ENCODE measurements at places on chromosomes 2 and 18.
A peak's percentile ranks its signal among the peaks of the same experiment; 100 is the strongest.

DNA sequence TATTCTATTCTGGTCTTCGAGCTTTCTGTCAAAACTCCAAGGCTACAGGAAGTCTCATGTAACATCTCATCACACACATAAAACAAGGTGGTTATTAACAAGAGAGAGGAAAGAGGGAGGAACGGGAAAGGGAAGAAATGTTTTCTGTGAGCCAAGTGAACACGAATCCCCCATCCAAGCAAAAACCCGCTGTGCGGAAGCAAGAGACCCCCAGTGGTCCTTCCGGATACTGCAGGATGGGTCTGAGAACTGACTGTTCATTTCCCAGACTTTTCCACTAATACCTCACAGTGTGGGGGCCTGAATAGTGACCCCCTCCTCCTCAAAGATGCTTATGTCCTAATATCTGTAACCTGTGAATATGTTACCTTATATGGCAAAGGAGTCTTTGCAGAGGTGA lies 19.0 kb upstream of the DIPK1C start:
- DNase-seq: no peak

- DNase-seq: no peak
Measured at GRCh38 chr2:234376229-234376628, 120.7 kb downstream of the ARL4C start.

GRCh38 chr2:26558271-26559043 lies 80.5 kb upstream of the OTOF start:
- no peak for DNase-seq

GRCh38 chr2:140947236-140947635 lies 1183.6 kb downstream of the LRP1B start:
- no peak for DNase-seq

DNA sequence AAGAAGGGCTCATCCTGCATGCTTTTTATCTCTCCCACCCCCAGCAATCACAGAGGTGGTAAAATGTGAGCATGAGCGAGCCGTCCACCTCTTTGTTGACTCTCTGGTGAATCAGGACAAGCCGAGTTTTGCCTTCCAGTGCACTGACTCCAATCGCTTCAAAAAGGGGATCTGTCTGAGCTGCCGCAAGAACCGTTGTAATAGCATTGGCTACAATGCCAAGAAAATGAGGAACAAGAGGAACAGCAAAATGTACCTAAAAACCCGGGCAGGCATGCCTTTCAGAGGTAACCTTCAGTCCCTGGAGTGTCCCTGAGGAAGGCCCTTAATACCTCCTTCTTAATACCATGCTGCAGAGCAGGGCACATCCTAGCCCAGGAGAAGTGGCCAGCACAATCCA lies 19.5 kb downstream of the LIPG start:
- DNase-seq: no peak

GRCh38 chr18:78242254-78242643 lies 737.4 kb upstream of the SALL3 start:
- no peak for DNase-seq

- peak; percentile 10 for DNase-seq
Measured at GRCh38 chr2:156325688-156326525, 6.6 kb downstream of the NR4A2 start.

DNA sequence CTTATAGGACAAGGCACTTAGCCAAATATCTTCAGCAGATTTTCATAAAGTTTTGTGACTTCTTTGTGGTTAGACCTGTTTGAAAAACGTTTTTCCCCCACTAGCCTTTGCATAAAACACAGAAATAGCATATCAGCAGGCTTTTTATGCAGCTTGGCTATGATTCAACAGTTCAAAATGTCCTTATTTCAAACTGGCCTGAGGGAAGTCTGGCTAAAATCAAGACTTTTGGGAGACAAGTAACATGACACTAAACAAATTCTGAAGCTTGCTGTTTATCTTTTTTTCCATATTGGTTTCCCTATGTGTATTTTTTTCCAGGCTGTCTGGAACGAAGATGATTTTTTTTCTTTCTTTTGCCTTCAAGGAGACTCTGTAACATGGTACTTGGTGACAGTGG lies 95.1 kb upstream of the L3MBTL4 start:
- DNase-seq: no peak

DNA sequence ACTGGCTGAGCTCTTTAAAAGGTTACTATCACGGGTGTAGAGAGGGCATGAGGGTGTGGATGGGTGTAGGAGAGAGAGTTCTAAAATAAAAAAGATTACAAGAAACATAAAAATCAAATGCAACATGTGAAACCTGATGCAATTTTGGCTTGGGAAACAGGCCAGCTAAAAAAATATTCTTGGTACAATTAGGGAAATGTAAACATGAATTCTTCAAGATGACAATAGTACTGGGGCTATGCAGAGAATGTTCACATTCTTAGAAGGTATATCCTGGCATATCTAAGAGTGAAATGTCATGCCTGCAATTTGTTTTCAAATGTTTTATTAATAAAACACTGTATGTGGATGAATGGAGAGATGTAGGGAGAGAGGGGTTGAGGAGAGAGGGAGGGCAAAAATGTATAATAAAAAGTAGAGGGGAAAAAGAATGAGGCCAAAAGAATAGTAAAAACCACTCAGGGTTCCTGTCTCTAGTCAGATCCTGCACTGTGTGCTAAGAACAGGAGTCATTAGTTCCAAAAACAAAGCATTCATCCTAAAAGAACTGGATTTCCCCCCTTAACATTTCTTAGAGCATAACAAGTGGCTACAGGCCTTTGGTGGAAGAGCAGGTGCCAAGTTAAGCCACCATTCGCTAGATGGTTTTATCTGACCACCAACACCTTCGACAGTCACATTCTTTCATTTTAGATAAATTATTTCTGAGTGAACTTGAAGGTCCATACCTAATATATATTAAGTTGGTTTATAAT lies 77.3 kb downstream of the LPIN2 start:
- DNase-seq: no peak
